ENCODE measurements at places on chromosomes 4 and X.

- no peak for DNase-seq
Observed at GRCh38 chr4:181245326-181245725, 997.9 kb upstream of the TENM3 start.

GRCh38 chrX:13151828-13152517 lies 107.6 kb upstream of the FAM9C start:
- DNase-seq, result no peak

DNA sequence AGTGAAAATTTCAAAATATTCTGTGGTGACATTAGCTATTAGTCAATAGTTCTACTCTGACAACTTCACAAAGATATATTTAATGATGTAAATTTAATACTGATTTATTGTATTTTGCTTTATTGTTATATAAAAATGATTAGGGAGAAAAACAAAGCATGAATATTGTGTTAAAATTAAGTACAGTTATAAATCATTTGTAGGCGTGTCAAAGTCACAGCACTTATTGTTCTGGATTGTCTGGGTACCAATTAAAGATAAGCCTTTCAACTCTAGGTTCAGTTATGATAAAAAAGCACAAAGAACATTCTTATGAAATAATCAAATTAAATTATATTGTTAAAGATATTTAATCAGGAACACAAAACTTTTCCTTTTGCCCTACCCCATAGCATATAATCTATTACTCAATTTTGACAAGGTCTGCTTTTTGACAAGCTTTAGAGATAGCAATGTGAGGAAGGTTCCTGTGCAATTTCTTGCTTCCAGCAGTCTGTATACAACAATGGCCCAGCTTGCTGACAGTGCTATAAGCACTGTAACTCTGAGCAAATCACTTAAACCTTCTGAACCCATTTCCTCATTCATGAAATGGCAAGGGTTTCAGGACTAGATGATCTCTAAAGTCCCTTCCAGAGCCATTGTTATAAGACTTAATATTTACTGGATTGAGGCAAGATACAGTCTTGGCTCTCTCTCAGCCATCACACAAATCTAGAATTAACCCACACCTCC lies 910.3 kb upstream of the LCORL start:
- DNase-seq, result no peak

DNA sequence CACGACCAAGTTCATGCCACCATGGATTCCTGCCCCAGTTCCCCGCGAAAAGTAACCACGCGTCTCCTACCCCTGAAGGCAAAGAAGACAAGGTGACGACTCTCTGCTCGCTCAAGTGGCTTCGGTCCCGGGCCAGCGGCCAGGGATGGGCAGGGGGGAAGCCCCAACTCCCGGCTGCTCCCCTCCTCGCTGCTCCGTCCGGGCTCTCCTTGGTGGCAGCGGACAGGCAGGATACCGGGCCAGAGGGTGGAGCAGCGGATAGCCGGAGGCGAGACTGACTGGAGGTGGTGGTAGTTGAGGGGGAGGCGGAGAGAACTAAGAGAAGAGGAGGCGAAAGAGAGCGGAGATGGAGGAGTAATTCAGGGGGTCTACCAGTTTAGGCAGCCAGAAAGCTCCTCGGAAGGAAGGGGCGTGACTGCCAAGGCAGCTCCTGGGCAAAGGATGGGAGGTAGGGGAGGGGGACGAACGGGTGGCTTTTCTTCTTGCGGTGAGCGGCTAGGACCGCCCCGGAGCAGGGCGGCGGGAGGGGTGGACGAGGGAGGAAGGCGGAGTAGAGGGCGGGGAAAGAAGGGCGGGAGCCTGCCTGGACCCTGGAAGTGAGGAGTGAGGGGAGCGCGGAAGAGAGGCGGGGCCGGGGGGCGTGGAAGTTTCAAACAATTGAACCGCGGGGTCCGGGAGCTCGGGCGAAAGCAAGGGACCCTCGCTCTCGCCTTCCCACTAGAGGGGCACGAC lies at the start of gene AMOT:
AMOT (minus strand) TSS at position 450 of the 732 bp plus-strand sequence. CDS start 17,705 bp downstream, outside the sequence.
- no peak for DNase-seq

DNA sequence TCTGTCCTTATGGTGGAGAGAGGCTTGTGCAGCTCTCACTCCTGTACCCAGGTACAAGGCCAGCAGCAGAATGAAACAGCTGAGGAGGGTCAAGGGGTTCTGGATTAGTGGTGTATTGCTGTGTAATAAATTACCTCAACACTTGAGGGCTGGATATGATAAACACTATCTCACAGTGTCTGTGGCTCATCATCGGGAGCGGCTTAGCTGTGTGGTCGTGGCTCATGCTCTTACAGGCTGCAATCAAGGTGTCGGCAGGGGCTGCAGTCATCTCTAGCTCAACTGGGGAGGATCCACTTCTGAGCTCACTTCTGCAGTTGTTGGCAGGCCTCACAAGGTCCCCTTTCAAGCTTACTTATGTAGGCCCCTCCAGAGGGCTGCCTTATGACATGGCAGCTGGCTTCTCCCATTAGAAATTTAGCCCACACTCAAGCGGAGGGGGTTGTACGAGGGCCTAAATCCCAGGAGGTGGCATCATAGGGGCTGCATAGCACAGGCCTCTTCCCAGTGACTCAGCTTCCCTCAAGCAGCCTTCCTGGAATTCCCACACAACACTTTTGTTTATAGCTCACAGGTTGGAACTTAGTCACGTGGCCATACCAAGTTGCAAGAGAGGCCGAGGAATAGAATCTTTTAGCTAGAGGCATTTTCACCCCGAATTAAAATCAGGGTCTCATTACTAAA lies 148.2 kb upstream of the RPS6KA3 start:
- no peak for DNase-seq

- no peak for DNase-seq
Observed at GRCh38 chr4:128715616-128716015, 93.9 kb upstream of the JADE1 start.

DNA sequence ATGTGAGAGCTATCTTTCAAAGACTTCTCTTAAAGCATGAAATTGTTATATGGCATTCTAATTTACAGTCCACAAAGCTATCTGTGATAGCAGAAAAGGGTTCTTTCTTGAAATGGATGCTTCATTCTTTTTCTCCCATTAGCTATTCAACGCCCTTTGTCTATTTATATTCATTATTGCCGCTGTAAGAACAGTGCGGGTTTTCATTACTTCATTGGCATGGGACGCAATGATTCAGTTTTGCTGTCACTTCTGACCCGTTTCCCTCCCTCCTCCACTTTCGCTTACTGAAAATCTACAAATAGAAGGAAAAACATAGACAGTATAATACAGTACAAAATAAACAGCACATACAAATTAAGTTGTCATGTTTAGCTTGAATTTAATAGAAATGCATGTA lies 394.6 kb downstream of the PCDH7 start:
- no peak for DNase-seq

DNA sequence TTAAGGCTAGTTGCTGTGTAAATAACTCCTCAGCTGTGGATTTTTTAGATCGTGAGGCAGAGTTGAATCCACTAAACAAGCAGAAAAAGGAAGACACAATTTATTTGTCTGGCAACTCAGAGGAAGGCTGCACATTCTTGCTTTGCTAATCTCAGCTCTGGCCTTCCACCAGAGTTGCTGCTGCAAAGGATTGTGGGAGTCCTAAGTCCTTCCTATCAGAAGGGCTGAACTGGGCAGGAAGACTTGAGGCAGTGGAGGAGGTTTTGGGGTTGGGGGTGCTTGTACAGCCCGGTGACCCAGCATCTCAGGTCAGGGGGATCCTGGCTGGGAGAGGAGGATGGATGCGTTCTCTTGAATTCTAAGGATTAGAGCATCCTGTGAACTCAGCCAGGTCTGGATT lies 11.0 kb upstream of the VSIG1 start:
- DNase-seq, result no peak

DNA sequence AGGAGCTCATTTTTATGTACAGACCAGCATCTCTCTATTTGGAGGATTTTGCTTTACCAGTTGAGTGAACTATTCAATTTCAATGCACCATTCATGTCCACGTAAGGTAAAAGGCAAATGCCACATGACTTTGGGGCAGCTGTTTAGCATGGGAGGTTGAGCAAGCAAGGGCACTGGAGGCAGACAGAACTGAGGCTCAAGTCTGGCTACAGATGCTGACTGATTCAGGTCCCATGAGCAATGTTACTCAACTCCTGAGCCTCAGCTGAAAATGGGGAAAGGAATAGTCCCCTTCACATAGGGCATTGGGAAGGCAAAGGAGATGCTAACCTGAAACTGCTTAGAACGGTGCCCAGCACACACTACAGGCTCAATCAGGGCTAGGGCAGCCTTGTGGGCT lies 93.0 kb upstream of the MTM1 start:
- no peak for DNase-seq

GRCh38 chr4:121510341-121510874 lies 129.6 kb upstream of the QRFPR start:
- DNase-seq, result no peak

DNA sequence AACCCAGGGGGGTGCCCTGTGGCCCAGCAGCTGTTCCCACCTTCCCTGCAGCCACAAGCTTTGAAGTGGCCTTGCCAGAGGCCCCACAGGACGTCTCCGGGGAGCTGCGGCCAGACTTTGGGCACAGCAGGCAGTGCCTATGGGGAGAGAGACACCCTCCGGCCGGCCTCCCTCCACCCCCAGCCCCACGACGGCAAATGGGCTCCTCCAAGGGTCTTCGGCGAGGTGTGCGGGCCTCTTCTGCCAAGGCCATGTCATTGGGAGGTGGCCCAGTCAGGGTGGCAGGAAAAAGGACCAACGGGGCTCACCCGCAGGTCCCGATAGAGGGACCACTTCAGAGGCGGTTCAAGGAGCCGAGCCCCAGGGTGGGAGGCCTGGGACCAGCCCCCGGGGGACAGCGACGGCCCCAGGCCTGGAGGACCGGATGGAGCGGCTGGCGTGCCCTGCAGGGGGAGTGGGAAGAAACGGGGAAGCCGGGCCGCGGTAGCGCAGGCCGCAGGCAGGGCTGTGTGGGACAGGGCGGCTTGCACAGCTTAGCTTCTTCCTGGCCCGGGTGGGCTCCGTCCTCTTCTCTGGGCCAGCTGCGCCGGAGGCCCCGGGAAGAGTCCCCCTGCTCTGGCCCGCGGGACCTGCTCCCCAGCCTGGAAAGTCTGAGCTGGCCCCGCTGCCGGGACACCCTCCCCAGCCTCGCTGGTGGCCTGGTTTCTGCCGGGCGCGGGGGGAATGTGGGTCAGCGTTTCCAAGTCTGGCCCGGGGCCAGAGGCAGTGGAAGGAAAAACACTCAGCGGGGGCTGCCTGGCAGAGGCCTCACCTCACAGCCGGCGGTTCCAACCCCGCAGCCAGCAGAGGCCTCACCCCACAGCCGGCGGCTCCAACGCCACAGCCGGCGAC lies 21.9 kb upstream of the SPON2 start:
- DNase-seq, result no peak

DNA sequence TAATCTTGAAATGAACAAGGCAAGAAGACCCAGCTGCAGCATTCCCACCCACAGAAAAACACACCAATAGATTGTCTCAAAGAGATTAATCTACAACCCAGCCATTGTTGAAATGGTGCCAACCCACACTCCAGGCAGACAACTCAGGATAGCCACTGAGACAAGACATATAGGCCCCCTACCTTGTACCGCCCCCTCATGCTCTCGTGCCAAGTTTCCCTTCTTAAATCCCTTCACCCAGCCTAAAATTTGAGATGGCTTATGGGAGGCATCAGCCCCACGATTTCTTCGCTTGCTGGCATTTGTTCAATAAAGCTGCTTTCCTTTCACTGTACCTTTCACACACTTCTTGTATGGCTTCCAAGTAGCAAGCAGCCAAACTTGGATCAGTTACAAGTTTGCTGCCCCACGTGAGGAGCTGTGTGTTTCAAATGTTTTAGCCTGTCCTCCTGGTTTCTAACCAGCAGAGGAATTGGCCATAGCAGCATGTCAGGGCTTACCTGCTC lies 1754.1 kb downstream of the C4orf33 start:
- DNase-seq, result no peak

- no peak for DNase-seq
Observed at GRCh38 chrX:2875798-2876399, 47.2 kb downstream of the GYG2 start.

- no peak for DNase-seq
Observed at GRCh38 chrX:19670321-19670750, 155.0 kb upstream of the MAP3K15 start.

DNA sequence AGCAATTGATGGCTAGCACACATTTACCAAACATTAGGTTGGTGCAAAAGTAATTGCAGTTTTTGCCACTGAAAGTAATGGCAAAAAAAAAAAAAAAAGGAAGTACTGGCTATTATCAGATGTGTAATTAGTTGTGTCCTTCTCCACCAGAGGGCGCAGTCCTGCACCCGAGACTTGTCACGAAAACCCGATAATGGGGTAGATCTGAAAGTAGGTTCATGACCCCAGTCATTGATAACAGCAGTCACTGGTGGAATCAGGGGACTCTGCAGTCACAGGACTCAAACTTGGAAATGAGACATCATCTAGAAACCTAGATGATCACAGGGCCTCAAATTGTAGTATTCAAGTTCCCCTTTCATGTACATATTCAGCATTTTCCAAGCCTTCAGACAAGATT lies 13.1 kb upstream of the ACOT9 start:
- peak; percentile 28 for DNase-seq

DNA sequence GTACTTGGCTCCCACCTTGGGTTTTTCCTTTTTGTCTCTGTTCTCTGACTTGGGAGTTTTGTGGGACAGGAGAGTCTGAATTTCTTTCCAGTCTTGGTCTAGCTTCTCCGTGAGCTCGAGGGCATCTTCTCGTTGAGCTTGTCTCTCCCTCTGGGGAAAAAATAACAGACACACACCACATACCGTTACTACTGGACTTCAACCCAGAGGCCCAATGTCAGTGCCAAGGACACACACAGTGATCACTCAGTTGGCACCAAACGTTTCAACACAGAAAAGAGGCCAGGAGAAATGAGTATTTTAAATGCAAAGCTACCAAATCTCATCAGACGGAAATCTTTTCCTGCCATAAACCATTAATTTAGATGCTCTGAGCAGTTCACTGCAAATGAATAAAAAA lies 9.7 kb downstream of the NOP14 start:
- no peak for DNase-seq

DNA sequence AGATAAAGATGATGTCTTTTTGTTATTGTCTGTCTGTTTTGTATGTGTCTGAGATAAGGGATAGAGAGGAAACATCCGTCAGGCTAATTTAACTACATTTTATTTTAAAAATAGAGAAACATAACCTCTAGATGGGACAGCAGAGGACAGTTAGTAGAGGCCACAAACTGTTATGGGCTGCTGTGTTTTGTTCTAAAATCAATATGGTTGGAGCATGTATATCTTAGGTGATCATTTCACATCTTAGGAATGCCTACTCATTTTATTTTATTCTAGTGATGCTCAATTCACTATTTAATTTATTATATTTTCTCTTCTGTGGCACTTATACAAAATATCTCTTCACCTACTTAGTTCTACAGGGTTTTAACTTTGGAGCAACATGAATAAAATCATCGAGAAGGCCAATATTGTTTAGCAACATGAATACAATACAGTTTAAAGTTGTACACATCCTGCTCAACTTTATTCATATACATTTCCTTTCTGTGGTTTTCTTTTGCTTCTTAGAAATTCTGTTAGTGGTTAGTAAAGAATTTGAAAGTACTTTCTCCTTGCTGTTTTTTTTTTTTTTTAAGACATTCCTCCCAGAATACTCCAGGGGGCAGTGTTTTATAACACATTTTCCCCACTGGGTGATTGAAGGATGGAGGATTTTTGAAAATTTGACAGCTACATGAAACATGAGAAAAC lies 392.9 kb downstream of the UNC5C start:
- DNase-seq, result no peak

Measured in COR-L47 (cell line).